Ovary (tissue), 10 donors: ENCODE measurements at places on chromosomes 11 and 22. TPM values are rescaled to one million over a fixed set of nuclear protein-coding genes. Genes with fewer than 3 reads are reported as not detected.
A peak's percentile ranks its signal among the peaks of the same experiment; 100 is the strongest.

The DGCR6 gene
- 0.28 TPM for polyA plus RNA-seq

The OR51D1 gene
- polyA plus RNA-seq: not detected

The DRG1 gene
- 49.3 TPM for polyA plus RNA-seq

The HBB gene
- 24.7 TPM for polyA plus RNA-seq

The ELMOD1 gene
- polyA plus RNA-seq: 0.17 TPM

The SAA4 gene
- not detected for polyA plus RNA-seq

The IGLL1 gene
- not detected for polyA plus RNA-seq

DNA sequence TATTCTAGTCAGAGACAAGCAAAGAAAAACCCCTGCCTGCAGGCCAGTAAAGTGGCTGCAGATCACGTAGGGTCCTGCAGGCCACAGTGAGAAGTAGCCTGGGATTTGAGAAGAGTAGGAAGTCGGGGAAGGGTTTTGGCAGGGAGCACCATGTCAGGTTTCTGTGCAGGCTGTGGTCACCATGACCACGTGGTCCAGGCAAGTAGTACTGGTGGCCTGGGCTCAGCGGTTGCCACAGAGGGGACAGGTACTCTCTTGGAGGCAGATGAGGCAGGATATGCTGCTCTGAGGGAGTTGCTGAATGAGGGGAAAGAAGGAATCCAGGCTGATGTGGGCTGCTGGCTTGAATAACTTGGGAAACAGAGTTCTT, 46.5 kb downstream of the PISD start:
- no peak overlapping the region for H3K4me3 ChIP-seq
- no peak for DNase-seq
- H3K27ac ChIP-seq: no peak overlapping the region

DNA sequence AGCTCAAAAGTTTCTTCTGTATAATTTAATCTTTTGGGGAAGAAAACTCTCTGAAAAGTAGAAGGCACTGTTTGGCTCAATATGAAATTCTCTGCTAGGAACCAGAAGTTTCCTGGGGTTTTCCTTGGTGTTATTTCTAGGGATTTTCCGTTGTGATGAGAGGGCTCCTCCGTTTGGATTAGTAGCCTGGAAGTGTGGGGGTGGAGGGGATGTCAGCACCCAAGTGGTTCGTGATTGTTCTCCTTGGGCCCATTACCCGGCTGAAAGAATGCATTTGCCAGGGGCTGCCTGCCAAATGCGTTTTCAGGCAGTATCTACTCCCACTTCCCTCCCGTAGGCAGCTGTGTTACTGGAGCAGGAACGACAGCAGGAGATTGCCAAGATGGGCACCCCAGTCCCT, 4.3 kb downstream of the SF3B2 start:
- H3K27ac ChIP-seq: no peak overlapping the region
- peaks cover 4% of the 10 kb centered on the region for H3K4me1 ChIP-seq
- DNase-seq: no peak
- H3K36me3 ChIP-seq: no peaks in the 10 kb centered on the region

- H3K4me1 ChIP-seq: no peaks in the 10 kb centered on the region
- no peaks in the 10 kb centered on the region for H3K36me3 ChIP-seq
Observed at GRCh38 chr11:78208257-78209165, 19.8 kb downstream of the USP35 start.

DNA sequence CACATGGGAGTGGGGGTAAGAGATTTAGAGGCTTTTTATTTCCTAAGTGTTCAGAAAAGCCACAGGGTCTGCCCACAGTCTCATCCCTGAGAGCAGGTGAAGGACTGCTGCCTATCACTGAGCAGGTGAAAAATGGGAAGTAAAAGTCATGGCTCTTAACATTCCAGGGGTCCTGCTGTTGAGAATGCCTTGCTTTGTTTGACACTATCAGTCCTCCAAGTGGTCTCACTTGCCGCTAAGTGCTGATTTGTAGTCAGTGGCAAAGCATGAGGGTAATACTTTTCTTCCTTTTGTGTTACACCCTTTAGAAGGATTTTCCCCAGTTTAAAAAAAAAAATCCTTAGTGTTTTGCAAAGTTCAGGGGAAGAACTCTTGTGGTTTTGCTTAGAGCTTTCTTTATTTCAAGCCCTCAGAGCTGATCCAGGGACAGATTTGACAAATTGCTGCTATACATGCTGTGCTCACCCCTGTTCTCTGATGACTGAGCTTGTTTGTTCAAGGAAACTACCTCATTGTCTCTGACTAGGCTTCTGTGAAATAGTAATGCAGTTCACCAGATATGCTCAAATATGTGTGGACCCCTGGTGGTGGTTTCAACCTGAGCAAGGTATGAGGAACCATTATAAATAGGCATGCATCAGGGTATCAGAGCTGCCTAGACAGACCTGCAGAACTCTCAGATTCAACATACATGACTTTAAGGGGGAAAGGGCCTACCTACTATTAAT, 141.0 kb downstream of the ARHGAP42 start:
- H3K4me3 ChIP-seq: no peak overlapping the region
- peaks cover 6% of the 10 kb centered on the region for H3K4me1 ChIP-seq
- no peaks in the 10 kb centered on the region for H3K36me3 ChIP-seq
- no peak for DNase-seq

- H3K27me3 ChIP-seq: no peaks in the 10 kb centered on the region
- H3K36me3 ChIP-seq: no peaks in the 10 kb centered on the region
- DNase-seq: peak; percentile 87
- H3K4me1 ChIP-seq: peaks cover 5% of the 10 kb centered on the region
Observed at GRCh38 chr11:124920870-124921609, 2.0 kb downstream of the HEPN1 start.

GRCh38 chr11:61114913-61115312, 12.6 kb downstream of the CD5 start:
- H3K27me3 ChIP-seq: no peaks in the 10 kb centered on the region
- DNase-seq: no peak
- no peak overlapping the region for H3K27ac ChIP-seq
- H3K4me1 ChIP-seq: no peaks in the 10 kb centered on the region
- H3K36me3 ChIP-seq: no peaks in the 10 kb centered on the region
- H3K4me3 ChIP-seq: no peak overlapping the region

GRCh38 chr11:47348859-47349258, 3.6 kb downstream of the MYBPC3 start:
- DNase-seq: no peak
- H3K4me1 ChIP-seq: peaks cover 2% of the 10 kb centered on the region
- no peak overlapping the region for H3K4me3 ChIP-seq
- no peaks in the 10 kb centered on the region for H3K27me3 ChIP-seq

DNA sequence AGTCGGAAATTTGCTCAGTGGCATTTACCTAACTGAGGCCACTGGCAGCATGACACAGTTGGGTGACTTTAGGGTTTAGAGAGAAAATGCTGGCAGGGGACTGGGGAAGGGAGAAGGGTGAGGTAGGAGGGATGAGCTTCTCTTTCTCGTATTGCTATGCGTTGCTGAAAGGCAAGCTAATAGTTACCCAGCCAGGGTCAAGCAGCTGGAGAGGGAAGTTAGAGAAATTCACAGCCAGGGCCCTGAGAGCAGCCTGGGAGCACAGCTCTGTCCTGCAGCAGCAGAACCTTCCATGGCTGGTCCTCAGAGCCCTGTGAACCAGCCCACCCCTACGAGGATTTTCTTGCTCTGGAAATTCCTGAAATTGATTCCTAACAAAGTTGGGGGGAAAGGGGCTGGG, 679.6 kb downstream of the NTM start:
- H3K4me1 ChIP-seq: no peaks in the 10 kb centered on the region
- H3K27me3 ChIP-seq: no peaks in the 10 kb centered on the region
- no peaks in the 10 kb centered on the region for H3K36me3 ChIP-seq
- no peak overlapping the region for H3K27ac ChIP-seq
- DNase-seq: no peak

DNA sequence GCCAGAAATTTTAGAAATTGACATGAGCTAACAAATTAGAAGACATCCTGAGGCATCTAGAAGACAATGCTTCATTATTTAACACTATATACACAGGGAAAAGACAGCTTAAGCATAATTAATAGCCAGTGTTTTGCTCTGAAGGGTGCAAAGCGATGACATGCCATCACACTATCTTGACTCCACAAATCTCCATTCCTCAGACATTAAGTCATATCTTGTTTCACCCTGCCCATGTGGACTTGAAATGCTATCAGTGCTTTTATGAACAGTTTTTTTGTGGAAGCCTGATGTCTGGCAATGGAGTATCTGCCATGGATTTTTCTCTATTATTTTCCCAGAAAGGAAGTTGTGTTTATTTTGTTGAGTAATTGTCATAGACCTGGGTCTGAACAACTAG, 2.3 kb downstream of the CARD18 start:
- no peaks in the 10 kb centered on the region for H3K27me3 ChIP-seq
- DNase-seq: no peak
- no peak overlapping the region for H3K4me3 ChIP-seq
- no peak overlapping the region for H3K27ac ChIP-seq

DNA sequence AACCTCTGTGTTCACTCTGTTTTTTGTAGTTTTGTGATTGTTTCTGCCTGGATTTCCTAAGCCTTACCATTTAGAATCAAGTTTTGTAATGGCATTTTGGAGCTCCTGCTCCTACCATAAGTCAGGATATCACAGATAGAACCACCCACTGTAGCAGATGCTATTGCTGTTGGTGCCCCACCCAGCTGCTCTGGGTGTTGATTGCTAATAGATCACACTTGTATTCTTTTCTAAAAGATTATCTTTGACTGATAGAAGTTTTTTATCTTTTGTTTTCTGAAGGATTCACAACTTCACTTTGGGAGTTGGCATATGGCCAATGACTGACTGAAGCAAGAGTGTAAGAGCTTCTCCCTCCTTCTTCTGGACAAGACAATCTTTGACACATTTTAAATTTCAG, 76.0 kb downstream of the EHF start:
- H3K36me3 ChIP-seq: no peaks in the 10 kb centered on the region
- no peaks in the 10 kb centered on the region for H3K4me1 ChIP-seq
- no peak for DNase-seq
- H3K27me3 ChIP-seq: no peaks in the 10 kb centered on the region

DNA sequence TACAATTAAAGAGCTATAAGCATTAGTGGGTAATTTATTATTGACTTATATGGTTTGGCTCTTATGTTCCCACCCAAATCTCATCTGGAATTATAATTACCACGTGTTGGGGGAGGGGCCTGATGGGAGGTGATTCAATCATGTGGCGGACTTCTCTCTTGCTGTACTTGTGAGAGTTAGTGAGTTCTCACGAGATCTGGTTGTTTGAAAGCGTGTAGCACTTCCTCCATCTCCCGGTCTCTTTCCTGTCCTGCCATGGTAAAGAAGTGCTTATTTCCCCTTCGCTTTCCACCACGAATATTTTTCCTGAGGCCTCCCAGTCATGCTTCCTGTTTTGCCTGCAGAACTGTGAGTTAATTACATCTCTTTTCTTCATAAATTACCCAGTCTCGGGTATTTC, 28.1 kb upstream of the CHORDC1 start:
- no peak for DNase-seq
- H3K4me1 ChIP-seq: no peaks in the 10 kb centered on the region
- H3K36me3 ChIP-seq: no peaks in the 10 kb centered on the region
- no peak overlapping the region for H3K27ac ChIP-seq
- H3K27me3 ChIP-seq: no peaks in the 10 kb centered on the region
- H3K4me3 ChIP-seq: no peak overlapping the region

- no peak overlapping the region for H3K4me3 ChIP-seq
- no peaks in the 10 kb centered on the region for H3K27me3 ChIP-seq
- peaks cover 3% of the 10 kb centered on the region for H3K4me1 ChIP-seq
Observed at GRCh38 chr11:57453543-57454177, 6.7 kb upstream of the RTN4RL2 start.

DNA sequence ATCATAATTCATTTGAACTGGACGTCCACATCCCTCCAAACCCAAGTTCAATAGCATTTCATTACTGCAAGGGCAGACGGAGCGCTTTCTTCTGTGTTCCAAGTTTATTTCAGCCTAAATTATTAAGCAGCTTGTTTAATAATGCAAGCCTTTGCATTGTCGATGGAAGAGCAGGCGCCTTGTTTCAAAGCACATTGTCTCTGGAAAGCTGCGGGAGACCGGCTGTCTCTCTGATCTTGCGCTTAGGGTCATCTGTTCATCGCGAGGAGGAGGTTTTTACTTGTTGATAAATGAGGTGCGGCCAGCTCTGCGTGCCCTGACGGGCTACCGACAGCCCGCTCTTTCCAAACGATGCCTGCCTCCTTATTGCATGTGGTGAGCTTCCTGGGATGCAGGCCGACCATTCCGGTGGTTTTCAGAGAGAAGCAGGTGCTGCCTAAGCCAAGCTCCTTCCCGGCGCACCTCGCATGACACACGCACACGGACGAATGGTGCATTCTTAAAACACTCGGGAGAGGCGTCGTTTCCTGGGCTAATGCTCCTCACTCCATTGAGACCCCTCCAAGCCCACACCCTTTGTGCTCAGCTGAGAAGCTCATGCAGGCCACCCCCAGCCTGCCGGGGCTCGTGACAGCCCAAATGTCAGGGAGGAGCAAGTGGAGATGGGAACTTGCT, 456.9 kb downstream of the BRD1 start:
- no peaks in the 10 kb centered on the region for H3K36me3 ChIP-seq
- no peaks in the 10 kb centered on the region for H3K4me1 ChIP-seq

DNA sequence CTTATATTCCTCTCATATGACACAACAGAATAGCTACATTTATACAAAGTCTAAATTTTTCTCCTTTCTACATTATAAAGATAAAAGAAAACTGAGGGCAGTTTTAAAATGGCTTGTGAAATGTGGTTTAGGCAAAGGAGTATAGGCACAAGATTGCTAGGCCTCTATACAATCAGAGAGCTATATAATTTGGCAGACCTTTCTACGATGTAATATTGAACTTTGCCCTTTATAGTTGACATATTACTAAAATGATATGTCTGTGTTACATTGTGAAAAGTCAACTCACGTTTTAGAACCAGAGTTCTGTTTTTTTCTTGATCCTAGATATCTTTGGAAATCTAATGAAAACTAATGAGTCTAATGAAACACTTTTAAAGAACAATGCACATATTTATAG, 430.2 kb downstream of the DLG2 start:
- DNase-seq: no peak
- no peaks in the 10 kb centered on the region for H3K27me3 ChIP-seq
- no peaks in the 10 kb centered on the region for H3K4me1 ChIP-seq
- H3K4me3 ChIP-seq: no peak overlapping the region
- no peaks in the 10 kb centered on the region for H3K36me3 ChIP-seq
- H3K27ac ChIP-seq: no peak overlapping the region

DNA sequence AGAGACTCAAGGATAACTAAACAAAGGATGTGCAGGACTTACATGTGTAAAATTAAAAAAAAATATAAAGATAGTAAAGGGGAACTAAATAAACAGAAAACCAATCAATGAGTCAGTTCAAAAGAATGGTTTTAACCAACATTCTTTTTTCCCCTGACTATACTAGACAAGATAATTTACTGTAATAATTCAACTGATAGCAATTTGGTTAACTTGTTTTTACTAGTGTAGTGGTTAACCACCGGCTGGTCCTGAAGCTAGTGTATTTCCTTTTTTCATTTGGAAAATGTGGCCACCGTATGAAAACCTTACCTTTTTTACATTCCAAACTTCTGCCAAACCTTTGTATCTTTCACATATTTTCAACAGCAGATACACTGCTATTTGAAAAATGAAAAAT, 123.1 kb downstream of the ARHGAP42 start:
- H3K27me3 ChIP-seq: no peaks in the 10 kb centered on the region
- H3K4me1 ChIP-seq: peaks cover 2% of the 10 kb centered on the region
- no peaks in the 10 kb centered on the region for H3K36me3 ChIP-seq
- no peak overlapping the region for H3K4me3 ChIP-seq
- no peak overlapping the region for H3K27ac ChIP-seq
